IMR-90 (cell line): ENCODE measurements at places on chromosomes 4 and X. TPM values are rescaled to one million over a fixed set of nuclear protein-coding genes. Genes with fewer than 3 reads are reported as not detected.

GRCh38 chrX:8647176-8647575, 84.8 kb downstream of the ANOS1 start:
- no peak for DNase-seq

GRCh38 chrX:136697156-136697555, 49.2 kb downstream of the CD40LG start:
- DNase-seq, result no peak

DNA sequence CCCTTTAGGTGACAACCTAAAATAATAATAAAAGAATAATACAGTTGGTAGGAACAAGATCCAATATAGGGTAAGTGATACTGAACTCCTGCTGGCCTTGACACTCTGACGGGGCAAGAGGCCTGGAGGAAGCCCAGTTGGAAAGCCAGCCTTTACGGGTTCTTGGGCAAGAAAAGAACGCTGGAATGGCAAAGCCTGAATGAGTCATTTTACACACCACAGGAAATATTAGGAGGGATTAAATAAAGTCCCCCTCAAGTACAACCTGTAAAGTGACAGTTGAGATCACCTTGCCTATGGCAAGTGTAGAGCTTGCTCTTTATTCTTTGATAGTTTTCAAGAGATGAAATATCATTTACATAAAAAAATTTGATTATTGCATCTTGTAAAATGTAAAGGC, 244.5 kb upstream of the TLL1 start:
- no peak for DNase-seq

GRCh38 chr4:45668128-45668527, 455.7 kb downstream of the GABRG1 start:
- DNase-seq, result no peak

Gene PRDM8
- polyA plus RNA-seq, result 15.8 and 16.8 TPM in 2 replicates

DNA sequence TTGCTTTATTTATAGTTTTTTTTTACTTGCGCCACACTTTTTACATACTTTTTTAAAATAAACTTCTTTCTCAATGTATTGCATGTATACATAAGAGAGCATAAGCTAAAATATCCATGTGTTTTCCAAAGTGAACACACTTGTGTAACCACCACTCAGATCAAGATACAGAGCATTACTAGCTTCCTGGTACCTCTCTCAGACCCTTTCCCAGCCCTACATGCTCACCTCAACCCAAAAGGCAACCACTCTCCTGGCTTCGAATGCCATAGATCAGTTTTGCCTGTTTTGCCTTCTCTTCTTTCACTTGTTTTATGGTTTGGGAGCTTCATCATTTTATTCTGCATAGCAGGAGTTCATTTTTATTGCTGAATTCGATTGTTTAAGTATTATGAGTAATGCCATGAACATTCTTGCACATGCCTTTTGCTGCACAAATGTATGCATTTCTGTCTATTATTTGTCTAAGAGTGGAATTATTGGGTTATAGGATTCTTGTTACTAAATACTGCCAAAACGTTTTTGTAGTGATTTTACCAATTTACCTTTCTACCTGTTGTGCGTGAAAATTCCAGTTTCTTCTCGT, 45.9 kb upstream of the NUDT6 start:
- DNase-seq, result peak; percentile 28

Gene SPACA5
- polyA plus RNA-seq, result not detected in 2 replicates

GRCh38 chrX:150223176-150224015, 139.7 kb upstream of the MAMLD1 start:
- no peak for DNase-seq

Gene CCKAR
- not detected in 2 replicates for polyA plus RNA-seq

DNA sequence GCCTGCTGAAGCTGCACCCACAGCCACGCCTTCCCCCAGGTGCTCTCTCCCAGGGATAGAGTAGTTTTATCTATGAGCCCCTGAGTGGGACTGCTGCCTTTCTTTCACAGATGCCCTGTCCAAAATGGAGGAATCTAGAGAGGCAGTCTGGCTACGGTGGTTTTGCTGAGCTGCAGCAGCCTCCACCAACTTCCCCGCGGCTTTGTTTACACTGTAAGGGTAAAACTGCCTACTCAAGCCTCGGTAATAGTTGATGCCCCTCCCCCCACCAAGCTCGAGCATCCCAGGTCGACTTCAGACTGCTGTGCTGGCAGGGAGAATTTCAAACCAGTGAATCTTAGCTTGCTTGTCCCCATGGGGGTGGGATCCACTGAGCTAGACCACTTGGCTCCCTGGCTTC, 84.5 kb downstream of the PRKG2 start:
- DNase-seq, result no peak

- no peak for DNase-seq
These were observed at the start of gene GPR82 for GRCh38 chrX:41723826-41724225. Gene GPR82, plus strand, starts transcription at chrX:41724181. Its CDS starts 2,846 bp downstream, at chrX:41727027.

DNA sequence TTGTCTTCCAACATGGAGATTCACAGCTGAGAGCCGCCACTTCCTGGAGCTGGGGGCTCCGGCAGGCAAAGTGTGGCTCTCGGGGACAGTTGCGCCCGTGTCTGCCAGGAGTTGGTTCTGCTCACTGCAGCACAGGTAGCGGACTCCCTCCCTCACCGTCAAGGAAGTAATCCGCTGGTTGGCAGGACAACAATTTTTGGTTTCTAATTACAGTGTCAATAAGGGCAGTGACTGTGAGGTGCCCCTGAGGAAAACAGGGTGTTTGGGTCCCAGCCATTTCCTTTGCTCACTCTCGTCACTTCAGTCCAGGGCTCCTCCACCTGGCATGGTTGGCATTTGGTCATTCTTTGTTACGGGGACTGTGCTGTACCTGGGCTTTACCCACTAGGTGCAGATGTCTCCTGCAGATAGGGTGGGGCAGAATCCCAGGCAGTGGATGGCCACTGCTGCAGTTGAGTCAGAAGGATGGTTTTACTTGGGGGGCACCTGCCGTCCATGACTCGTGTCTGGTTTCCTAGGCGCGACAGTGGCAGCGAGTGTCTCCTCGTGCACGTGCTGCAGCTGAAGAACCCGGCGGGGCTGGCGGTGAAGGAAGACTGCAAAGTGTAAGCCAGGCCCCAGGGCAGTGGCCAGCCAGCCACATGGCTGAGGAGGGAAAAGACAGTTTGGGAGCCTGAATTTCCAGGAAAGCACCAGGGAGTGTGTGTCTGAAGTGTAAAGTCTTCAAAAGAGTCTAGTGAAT, 32.1 kb upstream of the CLCN4 start:
- no peak for DNase-seq

DNA sequence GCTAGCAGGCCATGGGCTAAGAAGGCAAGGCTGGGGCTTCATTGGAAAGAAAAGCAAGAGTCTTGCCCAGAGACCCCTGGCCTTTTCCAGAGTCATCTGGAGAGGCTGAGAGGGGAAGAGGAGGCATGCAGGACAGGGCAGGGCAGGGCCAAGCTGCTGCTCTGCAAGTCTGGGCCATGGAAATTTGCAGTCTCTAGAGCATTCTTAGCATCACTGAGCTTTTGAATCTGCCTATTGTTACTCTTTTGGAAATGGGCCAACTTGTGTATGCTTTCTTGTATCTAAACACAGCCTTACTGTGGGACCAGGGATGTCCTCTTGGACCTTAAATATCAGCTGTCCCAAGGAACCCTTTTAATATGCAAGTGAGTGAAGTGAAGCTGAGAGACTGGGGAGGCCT, 560.5 kb downstream of the MID1IP1 start:
- DNase-seq, result no peak

Gene ARHGAP6
- polyA plus RNA-seq, result 1.1 and 1.4 TPM in 2 replicates

Gene CWH43
- polyA plus RNA-seq, result not detected in 2 replicates

DNA sequence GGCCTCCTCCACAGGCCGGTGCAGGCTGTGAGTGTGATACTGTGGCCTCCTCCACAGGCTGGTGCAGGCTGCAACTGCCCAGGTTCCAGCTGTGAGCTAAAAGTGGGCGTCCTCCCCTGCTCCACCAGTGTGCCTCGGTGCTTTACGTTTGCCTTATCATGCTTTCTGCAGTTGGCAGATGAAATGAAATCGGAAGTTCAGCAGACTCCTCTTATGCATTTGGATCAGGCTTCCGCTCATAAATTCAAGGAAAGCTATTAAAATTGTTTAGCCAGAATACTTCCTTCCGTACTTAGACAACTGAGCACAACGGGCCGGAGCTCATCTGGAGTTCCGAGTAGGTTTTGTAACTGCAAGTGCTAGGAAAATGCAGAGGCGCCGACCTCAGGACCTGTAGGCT, 12.0 kb downstream of the CYP4V2 start:
- DNase-seq, result peak; percentile 12

- DNase-seq, result peak; percentile 78
These were observed 30.0 kb upstream of the ANXA5 start for GRCh38 chr4:121726642-121727268.

Gene GLRA3
- polyA plus RNA-seq, result not detected in 2 replicates

Gene XK
- 0.02 and 0.03 TPM in 2 replicates for polyA plus RNA-seq

DNA sequence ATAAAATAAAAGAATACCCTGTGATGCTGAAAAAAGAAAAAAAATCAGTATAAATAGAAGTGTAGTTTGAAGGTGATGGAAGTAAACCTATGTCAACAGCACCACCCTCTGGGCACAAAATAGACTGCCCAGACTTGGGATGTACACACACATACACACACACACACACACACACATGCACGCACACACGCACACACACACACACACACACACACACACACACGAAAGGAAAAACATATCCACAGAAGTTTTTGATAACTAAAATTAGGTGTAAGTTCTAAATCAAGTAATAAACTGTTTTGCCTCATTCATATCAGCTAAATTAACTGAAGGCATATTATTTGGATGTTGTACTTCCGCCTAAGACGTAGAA, 40.5 kb downstream of the ANXA5 start:
- peak; percentile 79 for DNase-seq

Gene FOXP3
- polyA plus RNA-seq, result 0.05 TPM in 1 of 2 replicates, not detected in the other

GRCh38 chrX:115337491-115338144, 48.1 kb downstream of the LUZP4 start:
- DNase-seq, result peak; percentile 86

DNA sequence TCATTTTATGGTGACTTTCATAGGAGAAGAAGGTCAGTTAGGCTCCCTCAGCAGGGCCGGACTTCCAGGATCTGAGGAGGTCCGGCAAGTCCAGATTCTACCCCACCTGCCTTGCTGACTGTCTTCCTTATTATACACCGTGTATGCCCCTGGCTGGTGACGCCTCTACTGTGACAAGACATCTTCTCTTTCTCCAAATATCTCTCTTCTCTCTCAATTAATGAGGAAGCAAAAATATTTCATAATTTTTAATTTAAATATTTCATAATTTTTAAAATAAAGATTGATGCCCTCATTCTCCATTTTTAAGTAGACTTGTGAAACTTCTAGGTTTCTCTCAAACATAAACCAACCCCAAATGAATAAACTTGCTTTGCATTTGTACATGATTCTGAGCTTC, 202.5 kb downstream of the NSUN7 start:
- no peak for DNase-seq

DNA sequence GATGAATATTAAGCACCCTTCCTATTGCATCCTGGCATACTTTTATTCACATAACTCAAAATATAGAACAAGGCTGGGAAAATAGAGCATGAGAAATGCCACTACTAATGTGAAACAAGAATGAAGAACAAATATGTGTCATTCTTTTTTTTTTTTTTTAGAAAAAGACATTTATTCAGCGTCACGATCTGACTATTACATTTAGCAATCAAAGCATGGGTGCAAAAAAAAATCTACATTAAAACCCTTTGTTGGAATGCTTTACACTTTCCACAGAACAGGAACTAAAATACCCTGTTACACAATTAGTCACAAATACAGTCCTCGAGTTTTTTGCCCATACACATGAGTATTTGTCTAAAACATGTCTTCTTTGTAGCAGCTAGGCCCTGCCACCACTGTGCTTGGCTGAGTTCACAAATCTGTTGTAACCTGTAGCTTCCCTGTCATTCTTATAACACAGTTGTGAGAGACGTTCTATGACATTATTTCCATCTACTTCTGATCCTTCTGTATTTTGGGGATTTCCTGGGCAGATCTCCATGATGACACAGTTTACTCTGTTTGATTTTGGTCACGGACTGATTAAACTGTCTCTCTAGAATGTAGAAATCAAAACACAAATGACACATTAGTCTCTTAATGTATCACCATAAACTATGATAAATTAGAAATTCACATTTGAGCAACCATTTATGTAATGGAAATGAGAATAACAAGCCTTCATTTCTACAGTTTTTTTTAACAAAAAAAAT, 9.4 kb upstream of the TET2 start:
- DNase-seq, result no peak

GRCh38 chrX:100994352-100995281, 25.1 kb downstream of the ARL13A start:
- peak; percentile 68 for DNase-seq

Gene TLR10
- polyA plus RNA-seq, result not detected in 2 replicates

DNA sequence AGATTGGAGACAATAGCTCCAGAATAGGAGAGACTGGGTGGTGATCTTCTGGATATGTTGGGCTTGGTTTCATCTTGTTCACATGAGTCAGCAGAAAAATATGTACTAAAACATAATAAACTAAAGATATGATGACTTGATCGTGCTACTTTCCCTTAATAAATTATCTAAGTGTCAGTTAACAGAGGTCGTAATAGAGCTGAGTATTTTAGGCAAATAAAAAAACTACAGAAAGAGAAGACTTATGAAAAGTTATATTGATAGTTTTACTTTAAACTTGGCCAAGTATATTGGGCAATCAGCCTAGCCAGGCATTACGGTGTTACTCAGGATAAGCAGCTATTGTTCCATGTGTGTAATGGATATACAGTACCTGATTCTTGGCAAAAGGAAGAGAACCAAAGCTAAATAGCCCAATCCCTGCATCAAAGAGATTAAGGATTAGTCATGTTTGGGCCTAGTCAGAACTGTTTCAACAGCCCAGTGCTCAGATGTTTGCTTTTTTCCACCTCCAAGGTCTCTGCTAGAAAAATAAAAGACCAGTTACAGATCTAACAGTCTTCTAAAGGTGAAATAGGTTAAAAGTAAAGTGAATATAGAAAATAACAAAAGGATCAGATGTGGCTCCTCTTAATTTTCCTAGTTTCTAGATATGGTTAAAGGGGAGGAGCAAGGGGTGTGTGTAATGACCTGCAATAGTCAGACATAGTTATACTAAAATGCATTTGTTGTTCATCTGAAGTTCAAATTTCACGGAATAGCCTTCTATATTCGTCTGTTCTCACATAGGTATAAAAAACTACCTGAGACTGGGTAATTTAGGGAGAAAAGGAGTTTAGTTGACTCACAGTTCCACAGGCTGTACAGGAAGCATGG, 262.6 kb downstream of the ADGRL3 start:
- DNase-seq, result peak; percentile 52

- DNase-seq, result peak; percentile 30
These were observed 58.2 kb upstream of the DYNLT3 start for GRCh38 chrX:37905436-37906147.

GRCh38 chr4:169199184-169199583, 71.6 kb downstream of the SH3RF1 start:
- DNase-seq, result no peak

GRCh38 chrX:13153796-13154195, 109.4 kb upstream of the FAM9C start:
- peak; percentile 19 for DNase-seq

Gene LGI2
- not detected in 2 replicates for polyA plus RNA-seq

- DNase-seq, result no peak
These were observed 19.8 kb downstream of the APOO start for GRCh38 chrX:23887918-23888317.

DNA sequence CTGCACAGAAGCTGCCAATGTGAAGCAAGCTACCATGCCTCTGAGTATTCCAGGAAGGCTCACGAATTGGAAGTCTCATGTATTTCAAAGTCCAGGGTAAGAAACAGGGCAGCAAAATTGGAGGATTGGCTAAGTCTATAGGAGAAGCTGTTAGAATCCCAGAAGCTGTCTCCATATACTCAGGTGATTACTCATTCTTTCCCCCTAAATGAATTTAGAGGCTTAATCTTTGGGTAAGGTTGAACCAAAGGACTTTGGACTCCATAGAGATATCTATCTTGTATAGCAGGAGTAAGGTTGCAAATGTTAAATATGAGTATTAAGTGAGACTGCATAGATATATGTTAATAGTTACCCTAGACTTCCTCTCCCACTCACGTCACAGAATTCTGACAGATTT, 36.3 kb downstream of the STBD1 start:
- DNase-seq, result no peak

Gene TLR7
- not detected in 2 replicates for polyA plus RNA-seq
